ENCODE measurements at places on chromosomes 5 and 9.

GRCh38 chr9:116452634-116453033, 234.5 kb upstream of the TRIM32 start:
- no peak for DNase-seq

- no peak for DNase-seq
These were observed 102.0 kb downstream of the OLFM1 start for GRCh38 chr9:135189497-135189896.

GRCh38 chr5:88879724-88880123, 3.3 kb downstream of the MEF2C start:
- DNase-seq = no peak

GRCh38 chr5:127609957-127610356, 38.9 kb upstream of the CTXN3 start:
- DNase-seq = no peak

DNA sequence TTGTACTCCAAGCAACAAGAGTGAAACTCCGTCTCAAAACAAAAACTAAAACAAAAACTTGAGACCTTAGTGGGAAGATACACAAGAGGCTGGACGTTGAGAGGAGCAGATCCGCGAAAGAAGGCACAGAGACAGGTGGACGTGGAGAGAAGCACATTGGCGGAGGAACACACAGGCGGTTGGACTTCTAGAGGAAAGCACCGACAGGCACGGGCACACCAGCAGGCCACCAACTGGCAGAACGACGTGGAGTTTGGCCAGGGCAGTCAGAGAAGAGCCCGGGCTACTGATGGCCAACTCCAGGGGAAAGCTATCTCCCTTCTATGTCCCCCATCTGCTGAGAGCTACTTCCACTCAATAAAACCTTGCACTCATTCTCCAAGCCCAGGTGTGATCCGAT, 482.7 kb downstream of the GABRG2 start:
- DNase-seq = no peak

DNA sequence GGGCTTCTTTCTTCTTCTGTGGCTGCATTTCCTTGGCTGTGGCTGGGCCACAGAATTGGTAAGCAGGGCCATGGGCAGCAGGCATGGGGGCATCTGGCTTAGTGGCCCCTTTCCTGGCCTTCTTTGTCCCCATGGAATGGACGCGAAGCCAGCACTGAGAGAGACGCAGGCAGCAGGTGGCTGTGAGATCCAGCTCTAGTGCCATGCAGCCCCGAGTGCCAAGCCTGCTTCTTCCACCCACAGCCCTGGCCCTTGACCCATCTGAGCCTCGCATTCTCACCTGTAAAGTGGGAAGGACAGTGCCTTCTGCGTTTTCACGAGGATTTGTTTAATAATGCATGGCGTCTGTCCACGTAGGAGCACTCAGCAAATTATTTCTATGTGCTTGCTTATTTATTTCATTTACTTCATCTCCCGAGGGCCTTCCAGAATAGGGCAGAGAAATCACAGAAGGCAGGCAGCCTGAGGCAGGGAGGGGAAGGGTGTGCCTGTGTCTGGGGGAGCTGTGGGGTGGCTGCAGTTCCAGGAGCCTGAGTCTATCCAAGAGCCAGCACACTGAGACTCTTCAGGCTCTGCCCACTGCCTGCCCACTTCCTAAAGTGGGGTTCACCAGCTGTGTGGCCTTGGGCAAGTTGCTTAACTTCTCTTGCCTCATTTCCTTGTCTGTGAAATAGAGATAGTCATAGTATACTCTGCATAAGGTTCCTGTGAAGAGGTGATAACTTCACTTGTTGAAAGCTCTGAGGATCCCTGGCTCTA, 55.2 kb downstream of the NTNG2 start:
- no peak for DNase-seq

GRCh38 chr5:115577329-115577728, 24.9 kb downstream of the TICAM2 start:
- no peak for DNase-seq

DNA sequence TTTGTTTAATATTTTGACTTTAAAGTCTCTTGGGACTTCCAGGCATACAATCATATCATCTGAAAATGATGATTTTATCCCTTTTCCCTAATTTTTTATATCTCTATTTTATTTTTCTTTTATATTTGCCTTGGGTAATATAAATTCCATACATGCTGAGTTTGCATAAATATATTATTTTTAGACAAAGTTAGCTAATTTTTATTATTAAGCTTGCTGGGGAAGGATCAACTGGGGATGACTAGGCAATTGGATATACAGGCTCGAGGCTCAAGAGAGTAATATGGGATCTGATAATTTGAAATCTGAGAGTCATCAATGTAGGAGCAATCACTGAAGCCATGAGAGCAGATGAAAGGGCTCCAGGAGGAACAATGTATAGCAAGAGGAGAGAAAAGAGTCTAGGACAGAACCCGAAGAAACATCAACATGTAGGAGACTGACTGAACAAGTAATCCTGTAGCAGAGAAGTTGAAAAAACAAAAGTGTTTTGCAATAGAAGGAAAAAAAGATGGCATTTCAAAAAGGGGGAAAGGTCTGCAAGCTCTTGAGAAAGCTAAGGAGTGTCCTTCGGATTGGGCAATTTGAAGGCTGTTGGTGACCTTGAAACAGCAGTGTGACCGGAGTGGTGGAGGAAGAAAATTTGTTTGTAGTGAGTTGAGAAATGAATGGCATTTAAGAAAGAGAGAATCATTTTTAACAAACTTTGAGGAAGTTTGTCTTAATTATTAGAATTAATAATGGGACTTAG, 17.0 kb upstream of the RHOBTB3 start:
- DNase-seq = no peak

DNA sequence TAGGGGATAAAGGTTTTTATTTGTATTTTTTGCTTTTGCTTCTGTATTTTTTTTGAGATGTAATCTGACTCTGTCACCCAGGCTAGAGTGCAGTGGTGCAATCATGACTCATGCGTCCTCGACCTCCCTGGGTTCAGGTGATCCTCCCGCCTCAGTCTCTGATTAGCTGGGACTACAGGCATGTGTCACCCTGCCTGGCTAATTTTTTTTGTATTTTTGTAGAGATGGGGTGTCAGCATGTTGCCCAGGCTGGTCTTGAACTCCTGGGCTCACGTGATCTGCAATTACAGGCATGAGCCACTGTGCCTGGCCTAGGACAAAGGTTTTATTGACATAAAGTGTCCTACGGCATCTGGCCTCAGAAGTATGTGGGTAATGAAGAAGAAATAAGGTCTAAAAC, 297.1 kb upstream of the C9orf72 start:
- no peak for DNase-seq

GRCh38 chr9:78971540-78971939, 600.2 kb upstream of the TLE4 start:
- DNase-seq = no peak

DNA sequence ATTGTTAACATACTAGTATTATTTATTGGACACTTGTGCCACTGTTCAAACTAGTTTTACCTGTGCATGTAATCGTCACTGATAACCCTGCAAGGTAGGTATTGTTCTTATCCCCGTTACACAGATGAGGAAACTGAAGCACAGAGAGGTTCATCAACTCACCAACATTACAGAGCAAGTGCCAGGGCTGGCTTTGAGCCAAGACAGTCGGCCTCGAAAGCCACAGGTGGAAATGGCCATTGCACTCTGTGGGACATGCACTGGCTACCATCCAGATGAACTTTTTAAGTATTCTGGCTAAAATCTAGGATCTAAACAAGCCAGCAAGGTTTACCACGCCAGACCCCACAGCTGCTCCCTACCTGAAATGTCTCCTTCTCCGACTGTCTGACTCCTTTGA, 57.9 kb downstream of the TEX10 start:
- DNase-seq = no peak

- no peak for DNase-seq
These were observed 58.1 kb downstream of the DENND1A start for GRCh38 chr9:123871781-123872180.

DNA sequence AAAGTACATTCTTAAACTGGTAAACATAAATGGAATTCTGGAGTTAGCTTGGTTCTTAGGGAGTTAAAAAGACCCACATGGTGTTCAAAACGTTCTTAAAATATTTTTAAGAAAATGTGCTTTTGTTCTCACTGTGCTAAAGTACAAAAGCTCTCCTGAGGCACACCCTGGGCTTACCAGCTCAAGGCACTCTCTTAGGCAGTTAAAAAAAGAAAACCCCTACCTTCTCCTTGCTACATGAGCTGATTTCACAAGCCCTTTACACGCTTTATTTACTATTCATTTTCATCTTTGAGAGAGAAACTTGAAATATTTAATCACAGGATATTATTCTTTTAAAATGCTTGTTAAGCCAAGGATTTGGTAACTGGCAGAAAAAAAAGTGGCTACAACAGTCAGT, 723.3 kb upstream of the GRAMD2B start:
- no peak for DNase-seq

GRCh38 chr5:10712574-10713366, 48.3 kb downstream of the DAP start:
- DNase-seq = no peak

Measured in activated T-helper 1 cell treated with anti-CD3 and anti-CD28 coated beads, Interleukin-2, amount 50 U/mL, for 16 hours (primary cell).